Left ventricle myocardium inferior (tissue), 1 donor: ENCODE measurements at places on chromosomes 5 and 9. TPM values are rescaled to one million over a fixed set of nuclear protein-coding genes. Genes with fewer than 3 reads are reported as not detected.

Gene NUP214
- total RNA-seq, result 24.7 TPM

Gene CIZ1
- total RNA-seq, result 74.9 TPM

Gene TAF1L
- not detected for total RNA-seq

Gene APBA1
- 3.0 TPM for total RNA-seq

Gene PCDHA5
- total RNA-seq, result not detected

Gene CDC20B
- total RNA-seq, result not detected

Gene RANBP3L
- total RNA-seq, result 0.47 TPM

Gene TRIM7
- total RNA-seq, result 6.4 TPM

Gene PCDHGA2
- total RNA-seq, result 7.8 TPM

Gene CHSY3
- total RNA-seq, result 0.85 TPM

Gene FAM221B
- total RNA-seq, result not detected

Gene OSMR
- total RNA-seq, result 11.7 TPM

Gene IL33
- total RNA-seq, result 27.1 TPM

Gene ARID3C
- not detected for total RNA-seq

Gene GAS1
- total RNA-seq, result 11.0 TPM

Gene F12
- not detected for total RNA-seq

Gene SPINK6
- not detected for total RNA-seq

Gene LCN10
- 9.6 TPM for total RNA-seq

Gene SLC1A3
- 144 TPM for total RNA-seq

Gene SCGB3A2
- not detected for total RNA-seq

Gene BNC2
- total RNA-seq, result 3.5 TPM

Gene SLC34A3
- not detected for total RNA-seq

Gene GFI1B
- total RNA-seq, result 0.27 TPM

Gene RBM22
- 25.2 TPM for total RNA-seq

Gene SPINK7
- total RNA-seq, result not detected

Gene SVEP1
- 8.8 TPM for total RNA-seq

Gene SPAG8
- total RNA-seq, result 3.4 TPM

Gene HARS1
- total RNA-seq, result 38.7 TPM

Gene LCN2
- not detected for total RNA-seq

Gene PNPLA7
- total RNA-seq, result 9.0 TPM

Gene FOXD4L3
- total RNA-seq, result not detected

Gene ANKRD33B
- 15.2 TPM for total RNA-seq
